Epithelial cell of prostate (primary cell): ENCODE measurements at places on chromosomes 1 and 21.

DNA sequence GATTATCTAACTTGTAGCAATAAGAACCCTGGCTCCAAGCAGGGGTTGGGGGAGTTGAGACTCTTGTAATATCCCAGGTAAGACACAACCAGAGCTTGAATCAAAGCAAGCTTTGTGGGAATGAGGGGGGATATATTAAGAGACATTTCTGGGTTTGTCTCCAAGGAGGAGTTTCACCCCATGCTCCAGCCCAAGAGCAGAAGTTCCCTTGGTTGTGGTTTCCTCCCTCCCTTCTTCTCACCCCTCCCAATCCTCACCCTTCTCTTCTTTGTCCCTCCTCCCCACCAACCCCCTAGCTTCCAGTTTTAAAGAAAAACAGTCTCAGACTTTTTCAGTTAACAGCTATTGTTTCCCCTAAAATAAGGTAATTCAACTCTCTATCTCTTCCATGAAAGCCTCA lies 11.9 kb downstream of the TRAF3IP3 start:
- DNase-seq = no peak

DNA sequence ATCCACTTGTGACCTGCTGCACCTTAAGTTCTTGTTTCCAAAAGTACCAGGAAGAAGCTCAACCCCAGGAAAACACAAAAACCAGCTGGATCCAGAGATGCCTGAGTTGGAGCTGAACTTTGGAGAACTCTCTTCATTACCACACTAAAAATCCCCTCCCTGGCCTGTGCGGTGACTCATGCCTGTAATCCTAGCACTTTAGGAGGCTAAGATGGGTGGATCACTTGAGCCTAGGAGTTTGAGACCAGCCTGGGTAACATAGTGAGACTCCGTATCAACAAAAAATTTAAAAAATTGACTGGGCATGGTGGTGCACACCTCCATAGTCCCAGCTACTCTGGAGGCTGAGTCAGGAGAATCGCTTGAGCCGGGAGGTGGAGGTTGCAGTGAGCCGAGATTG lies 6.2 kb downstream of the MAP1LC3C start:
- no peak for DNase-seq

- no peak for DNase-seq
Measured at GRCh38 chr21:16117331-16117730, 387.5 kb downstream of the USP25 start.

DNA sequence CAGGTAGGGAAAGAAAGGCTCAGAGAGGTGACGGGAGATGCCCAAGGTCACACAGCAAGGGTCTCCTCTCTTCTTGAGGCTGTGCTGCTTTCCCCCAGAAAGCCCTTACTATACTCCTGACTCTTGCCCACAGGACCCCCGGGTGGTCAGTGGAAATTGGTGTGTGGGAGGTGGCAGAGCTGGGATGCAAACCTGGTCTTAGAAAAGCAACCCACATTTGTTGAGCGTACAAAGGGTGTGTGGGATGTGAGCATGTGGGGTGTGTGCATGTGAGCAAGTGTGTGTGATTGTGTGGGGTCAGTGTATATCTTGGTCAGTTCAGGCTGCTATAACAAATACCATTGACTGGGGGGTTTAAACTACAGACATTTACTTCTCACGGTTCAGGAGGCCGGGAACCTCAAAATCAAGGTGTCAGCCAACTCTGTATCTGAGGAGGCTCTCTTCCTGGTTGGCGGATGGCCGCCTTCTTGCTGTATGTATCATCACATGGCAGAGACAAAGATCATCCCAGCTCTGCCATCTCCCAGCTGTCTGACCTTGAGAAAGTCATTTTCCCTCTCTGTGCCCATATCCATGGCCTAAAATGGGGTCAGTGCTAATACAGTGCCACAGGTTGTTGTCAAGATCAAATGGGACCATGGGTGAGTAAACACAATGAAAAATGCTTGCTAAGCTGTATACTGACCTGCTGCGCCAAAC lies 268.5 kb downstream of the PTPRU start:
- no peak for DNase-seq

- DNase-seq = no peak
Measured at GRCh38 chr1:10525208-10525607, 50.5 kb downstream of the PEX14 start.

DNA sequence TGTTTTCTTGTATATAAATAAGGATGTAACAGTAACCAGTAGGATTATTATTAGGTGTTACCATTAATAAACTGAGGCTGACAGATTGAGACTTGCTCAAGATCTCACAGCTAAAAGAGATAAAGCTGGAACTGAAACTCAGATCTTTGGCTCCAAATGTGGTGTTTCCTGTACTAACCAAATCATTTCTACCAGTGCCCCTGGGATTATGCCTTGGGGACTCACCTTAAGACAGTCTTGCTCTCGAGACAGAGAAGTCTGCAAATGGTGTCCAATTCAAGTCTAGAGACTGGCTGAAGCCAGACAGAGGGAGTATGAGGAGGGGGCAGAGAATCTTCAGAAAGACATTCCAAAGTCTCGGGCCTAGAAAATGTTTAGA lies 593 bp upstream of the CD53 start:
- DNase-seq = no peak
